Cardiac atrium fibroblast (primary cell): ENCODE measurements at places on chromosomes 2 and 18. TPM values are rescaled to one million over a fixed set of nuclear protein-coding genes. Genes with fewer than 3 reads are reported as not detected.

INHBB gene
- total RNA-seq = 4.0 and 7.6 TPM in 2 replicates

TOGARAM2 gene
- not detected in 2 replicates for total RNA-seq

UGT1A4 gene
- not detected in 2 replicates for total RNA-seq

SNED1 gene
- total RNA-seq = 38.1 and 84.5 TPM in 2 replicates

POMC gene
- total RNA-seq = 0.18 and 2.8 TPM in 2 replicates

DSG2 gene
- total RNA-seq = 1.6 and 2.2 TPM in 2 replicates

DGKD gene
- total RNA-seq = 7.0 and 11.5 TPM in 2 replicates

AFG3L2 gene
- total RNA-seq = 32.3 and 40.7 TPM in 2 replicates

HSBP1L1 gene
- 4.7 and 19.1 TPM in 2 replicates for total RNA-seq

CDK15 gene
- total RNA-seq = not detected in 2 replicates
